ENCODE measurements at places on chromosomes 7 and 10.

DNA sequence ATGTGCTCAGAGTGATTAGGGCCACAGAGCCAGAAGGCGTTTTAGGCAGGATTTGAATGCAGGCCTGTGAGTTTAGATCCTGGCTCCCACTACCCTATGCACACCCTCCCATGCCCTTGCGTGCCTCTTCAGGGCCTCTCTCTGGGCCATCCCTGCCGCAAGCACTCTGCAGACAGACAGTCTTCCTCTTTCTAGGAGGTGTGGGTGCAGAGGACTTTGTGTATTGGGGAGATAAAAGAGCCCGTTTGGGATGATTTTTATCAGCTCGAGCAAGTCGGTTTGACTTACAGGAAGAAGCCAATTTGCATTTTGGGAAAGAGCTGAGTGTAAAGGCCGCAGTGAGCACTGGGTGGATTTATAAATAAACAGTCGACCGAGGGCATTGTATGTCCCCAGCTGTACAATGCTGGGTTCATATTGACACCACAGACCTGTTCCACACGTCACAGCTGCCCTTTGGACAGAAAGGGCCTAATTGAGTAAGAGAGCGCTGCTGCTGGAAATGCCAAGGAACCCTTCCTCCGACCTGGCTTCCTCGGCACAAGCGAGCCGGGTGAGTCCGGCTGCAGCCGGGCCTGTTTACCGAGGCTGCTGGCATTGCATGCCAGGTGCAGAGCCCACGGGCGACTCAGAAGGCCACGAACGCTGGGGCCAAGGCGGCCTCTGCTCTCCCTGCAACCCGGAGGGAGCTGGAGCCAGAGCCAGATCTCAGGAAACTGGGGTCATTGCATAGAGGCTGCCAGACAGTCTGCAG lies 25.1 kb downstream of the ZMIZ1 start:
- DNase-seq = no peak

DNA sequence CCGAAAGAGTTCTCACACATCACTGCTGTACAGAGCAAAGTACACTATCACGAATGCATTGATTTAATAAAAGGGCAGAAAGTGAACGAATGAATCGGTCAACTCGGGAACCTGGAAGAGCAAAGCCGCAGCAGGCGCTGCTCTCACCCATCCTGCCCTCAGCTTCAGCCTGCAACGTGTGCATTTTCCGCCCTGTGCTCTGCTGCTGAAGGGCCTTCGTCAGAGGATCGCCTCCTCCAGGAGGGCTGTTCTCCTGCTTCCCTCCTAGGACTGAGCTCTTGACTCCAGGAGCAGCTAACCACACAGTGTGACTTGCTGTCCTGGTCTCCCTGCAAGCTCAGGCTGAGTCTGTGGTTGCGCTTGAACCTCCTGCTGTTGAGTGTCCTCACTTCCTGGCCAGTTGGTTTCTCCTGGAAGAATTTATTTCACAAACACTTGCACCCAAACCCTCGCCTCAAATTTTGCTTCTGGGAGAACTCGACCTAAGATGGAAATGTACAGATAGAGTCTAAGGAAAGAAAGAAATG lies 473.0 kb upstream of the KLF6 start:
- no peak for DNase-seq

DNA sequence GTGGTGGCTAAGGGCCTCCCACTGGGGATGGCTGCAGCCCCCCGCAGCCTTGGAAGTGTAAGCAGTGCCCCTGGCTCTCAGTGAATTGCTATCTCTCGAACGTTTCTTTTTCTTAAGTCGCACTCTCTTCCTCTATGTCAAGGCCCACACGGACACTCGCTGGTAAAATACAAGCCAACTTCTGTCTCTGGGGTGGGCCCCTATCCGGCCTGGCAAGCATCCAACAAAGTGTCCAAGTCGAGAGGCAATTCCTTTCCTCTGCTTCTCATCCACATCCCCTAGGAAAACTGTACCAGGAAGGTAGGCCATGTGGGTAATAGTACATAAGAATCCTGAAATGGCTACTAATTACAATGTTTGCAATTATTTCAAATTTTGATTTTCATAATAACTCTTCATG lies 194.9 kb upstream of the MGMT start:
- DNase-seq = no peak

DNA sequence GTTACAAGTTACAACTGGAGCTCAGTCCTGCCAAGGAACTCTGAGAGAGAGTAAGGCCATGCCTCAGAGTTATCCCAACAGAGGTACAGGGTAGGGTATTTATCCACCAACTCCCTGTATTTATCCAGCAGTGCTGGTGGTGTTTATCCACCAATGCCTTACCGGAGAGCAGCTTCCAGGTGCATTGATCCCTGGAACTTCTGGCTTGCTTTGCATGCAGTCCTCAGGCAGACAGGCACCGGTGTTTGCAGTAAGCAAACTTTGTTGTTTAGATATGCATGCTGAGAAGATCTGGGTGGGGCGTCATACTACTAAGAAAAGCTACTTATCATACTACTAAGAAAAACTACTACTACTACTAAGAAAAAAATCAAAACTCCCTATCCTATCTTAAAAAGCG lies 92.4 kb downstream of the CYP26A1 start:
- DNase-seq = no peak

- no peak for DNase-seq
Observed at GRCh38 chr10:11835704-11836103, 12.5 kb downstream of the PROSER2 start.

DNA sequence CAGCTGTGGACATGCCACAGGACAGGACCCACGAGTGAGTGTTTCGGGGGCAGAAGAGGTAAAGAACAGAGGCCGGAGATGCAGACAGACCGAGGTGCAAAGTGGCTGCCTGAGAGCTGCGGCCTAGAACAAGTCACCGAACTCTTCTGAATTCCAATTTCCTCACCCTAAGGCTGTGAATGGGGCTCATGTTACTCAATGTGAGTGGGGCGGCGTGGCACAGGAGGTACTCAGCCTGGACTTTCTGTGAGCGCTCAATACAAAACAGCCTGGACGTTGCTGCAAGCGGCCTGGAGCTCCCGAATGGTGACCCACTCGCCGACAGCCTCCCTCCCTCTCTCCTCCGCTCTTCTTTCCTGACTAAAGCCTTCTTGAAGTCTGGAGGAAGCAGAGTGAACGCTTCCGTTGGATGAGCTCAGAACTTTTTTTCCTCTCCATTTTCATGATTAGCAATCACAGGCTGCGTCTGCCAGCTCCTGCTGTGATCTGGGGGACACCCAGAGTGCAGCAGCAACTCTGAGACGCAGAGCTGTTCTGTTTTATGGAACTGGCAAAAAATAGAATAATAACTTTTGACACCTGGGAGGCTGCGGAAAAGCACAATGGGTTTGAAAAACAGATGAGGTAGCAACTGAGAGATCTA lies 108.5 kb downstream of the PTPRN2 start:
- no peak for DNase-seq

GRCh38 chr10:110601581-110601980 lies 34.1 kb downstream of the SMC3 start:
- peak; percentile 12 for DNase-seq

DNA sequence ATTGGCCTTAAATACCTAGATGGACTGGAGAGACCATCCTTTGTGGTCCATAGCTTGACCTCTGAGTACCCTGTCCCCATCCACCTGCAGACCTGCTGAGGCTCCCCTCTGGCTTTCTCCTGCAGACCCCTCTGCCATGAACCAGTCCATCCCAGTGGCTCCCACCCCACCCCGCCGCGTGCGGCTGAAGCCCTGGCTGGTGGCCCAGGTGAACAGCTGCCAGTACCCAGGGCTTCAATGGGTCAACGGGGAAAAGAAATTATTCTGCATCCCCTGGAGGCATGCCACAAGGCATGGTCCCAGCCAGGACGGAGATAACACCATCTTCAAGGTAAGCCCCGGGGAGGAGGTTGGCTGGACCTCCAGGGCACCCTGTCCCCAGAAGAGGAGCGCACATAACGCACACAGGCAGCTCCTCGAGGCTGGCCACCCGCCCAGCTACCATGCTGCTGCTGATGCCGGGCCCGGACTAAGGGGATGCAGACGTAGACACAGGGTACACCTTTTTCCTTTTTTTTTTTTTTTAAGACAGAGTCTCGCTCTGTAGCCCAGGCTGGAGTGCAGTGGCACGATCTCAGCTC lies 4.3 kb downstream of the IRF5 start:
- no peak for DNase-seq

DNA sequence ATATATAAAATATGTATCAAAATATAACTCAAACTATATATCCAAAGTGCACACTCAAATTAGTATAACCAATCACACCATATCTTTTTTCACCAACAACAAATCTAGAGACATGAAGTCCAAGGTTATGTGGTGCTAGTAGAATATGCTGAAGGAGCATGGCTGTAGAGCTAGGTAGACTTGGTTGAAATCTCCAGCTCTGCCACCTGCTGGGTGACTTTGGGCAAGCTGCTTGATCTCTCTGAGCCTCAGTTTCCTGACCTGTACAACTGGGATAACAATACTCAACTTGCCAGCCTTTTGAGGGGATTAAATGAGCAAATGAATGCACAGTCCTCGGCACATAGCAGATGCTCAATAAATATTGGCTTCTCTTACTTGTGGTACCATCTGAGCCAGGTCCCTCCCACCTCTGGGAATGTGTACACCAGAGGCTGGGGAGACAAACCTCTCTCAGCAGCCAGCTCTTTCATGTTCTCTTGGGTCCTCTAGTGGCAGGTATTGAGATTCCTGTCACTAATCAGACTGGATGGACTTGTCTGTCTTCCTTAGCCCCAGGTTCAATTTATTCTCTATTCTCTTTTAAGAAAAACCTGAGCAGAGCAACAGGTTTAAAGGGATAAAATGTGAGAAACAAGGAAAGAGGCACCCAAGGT lies 94.3 kb upstream of the PDE1C start:
- DNase-seq = peak; percentile 49

DNA sequence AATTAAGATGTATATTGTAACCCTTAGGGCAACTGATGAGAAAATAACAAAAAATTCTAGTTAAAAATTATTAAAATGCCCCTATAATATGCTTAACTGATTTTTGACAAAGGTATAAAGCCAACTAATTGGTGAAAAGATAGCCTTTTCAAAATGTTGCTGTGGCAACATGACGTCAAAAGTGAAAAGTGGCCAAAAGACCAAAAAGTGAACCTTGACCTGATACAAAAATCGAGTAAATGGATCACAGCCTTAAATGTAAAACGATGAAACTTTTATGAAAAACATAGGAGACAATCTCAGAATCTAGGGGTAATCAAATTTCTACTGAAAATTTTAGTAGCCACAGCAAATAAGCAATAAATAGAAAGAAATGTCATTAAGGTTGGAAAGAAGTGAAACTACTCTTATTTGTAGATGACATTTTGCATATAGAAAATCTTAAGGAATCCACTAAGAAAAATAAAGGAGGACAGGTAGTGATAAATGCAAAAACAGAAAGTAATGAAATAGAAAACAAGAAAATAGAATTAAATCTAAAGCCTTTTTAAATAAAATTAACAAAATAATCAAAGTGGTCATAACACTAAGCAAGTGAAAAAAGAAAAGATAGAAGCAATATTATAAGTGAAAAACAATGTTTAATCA lies 285.6 kb downstream of the ADK start:
- DNase-seq = no peak

DNA sequence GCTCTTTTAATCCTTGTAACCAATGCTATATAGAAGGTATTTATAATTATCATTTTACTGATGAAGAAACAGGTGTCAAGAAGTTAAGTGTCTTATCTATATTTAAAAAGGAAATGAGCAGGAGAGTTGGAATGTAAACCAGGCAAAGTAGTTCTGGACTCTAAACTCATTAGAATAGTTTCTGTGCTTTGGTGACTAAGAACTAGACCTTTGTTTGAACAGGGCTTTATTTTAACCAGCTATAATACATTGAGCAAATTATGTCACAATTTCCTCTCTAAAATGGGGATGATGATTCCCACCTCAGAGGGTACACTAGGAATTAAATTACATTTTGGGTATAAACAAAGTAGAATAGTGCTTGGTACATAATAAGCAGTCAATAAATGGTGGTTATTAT lies 236.0 kb downstream of the MAGI2 start:
- DNase-seq = no peak

DNA sequence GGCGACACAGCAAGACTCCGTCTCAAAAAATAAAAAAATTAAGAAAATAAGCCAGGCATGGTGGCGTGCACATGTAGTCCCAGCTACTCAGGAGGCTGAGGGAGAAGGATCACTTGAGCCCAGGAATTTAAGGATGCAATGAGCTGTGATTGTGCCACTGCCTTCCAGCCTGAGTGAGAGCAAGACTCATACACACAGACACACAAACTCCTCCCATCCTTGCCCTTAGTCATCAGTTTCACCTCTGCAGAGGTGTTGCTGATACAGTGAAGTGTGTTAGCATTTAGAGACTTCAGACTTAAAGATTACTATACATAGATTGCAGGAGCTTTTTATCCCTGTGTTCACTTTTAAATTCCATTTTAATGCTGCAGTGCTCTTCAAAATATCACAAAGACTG lies 5.5 kb upstream of the H2AZ2 start:
- DNase-seq = no peak

DNA sequence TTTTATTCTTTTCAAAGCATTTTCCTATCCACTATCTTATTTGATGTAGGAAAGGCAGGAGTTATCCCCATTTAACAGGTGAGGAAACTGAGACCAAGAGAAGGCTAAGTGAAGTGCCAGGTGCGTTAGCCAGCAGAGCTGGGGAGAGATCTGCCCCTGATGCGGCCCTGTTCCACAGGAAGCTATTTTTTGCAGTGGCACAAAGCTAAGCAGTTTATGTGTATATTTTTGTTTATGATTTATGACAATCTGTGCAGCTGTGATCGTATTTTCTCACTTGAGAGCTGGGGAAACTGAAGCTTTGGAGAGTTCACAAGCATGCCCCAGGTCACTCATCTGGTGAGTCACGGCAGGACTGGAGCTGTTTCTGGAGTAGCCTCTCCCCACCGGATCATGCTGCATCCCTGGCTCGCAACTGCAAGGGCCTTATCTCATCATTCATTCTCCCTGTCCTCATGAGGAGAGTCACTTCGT lies 38.8 kb downstream of the SLC29A3 start:
- DNase-seq = no peak

DNA sequence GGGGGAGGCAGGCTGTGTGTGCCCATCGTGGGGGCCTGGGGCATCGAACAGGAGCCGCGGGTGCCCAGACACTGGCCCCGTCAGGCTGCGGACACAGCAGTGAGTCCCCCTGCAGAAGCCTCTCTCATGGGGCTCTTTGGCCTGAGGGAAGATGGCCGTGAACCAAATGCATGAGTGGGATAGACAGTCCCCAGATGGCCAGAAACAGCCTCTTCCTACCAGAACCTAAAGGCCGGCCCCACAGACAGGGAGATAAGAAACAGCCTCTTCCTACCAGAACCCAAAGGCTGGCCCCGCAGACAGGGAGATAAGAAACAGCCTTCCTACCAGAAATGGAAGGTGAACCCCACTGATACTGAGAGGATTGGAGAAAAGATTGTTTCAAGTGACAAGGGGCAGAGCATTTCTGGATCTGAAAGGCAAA lies 16.6 kb downstream of the IDI2 start:
- no peak for DNase-seq

DNA sequence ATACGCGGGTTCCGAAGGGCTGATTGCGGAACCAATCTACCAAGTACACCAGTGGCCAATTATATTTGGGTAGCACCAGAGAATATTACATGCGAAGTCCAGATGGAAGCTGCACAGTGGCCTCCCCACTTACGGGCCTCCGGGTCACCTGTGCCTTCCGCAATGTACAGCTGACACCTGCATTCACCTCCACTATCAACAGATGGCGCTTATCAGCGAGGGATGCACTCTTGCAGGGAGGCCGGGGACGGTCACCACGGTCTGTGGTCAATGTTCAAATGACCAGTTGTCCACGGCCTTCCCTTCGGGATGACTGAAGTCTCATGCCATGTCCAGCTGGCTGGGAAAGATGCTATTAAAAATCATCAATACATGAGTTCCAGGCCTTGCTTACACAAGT lies 47.6 kb downstream of the SLIT1 start:
- no peak for DNase-seq

GRCh38 chr10:21675157-21675796 lies 141.2 kb downstream of the MLLT10 start:
- DNase-seq = no peak
